H7 (cell line): ENCODE measurements at places on chromosomes 7 and 10.

- DNase-seq, result no peak
Observed at GRCh38 chr10:92407305-92408016, 116.5 kb downstream of the MARCHF5 start.

DNA sequence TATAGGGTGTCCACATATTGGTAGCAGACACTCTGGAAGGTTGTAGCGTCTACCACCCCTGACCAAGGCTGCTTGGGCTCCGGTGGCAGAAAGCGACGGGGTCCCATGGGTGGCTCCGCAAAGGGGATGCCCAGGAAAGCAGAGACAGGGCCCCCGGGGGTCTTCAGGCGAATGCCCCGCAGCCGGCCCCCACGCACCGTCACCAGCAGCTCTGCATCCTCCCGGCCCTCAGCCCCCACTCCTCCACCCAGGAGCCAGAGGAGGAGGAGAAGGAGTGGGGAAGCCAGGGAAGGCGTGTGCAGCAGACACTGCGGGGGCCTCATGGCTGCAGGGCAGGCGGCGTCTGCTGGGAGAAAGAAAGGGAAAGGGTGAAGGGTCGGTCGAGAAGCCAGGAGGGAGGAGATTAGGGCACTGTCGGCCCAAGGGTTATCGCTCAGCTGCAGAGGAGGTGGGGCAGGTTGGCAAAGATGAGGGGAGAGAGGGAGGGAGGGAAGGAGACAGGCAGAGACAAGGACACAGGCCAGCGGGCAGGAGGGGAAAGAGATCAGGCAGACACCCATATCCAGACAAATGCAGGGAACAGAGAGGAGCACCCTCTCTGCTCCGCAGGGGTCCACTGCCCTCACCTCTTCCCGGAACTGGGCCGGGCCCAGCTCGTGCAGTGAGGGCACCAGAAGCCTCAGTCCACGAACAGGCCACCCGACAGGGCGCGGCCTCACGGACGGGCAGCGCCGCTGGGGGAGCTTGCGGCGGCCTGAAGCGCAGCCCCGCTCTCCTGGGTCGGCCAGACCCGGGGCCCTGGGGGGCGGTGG, 1.6 kb downstream of the ACHE start:
- peak; percentile 59 for DNase-seq

DNA sequence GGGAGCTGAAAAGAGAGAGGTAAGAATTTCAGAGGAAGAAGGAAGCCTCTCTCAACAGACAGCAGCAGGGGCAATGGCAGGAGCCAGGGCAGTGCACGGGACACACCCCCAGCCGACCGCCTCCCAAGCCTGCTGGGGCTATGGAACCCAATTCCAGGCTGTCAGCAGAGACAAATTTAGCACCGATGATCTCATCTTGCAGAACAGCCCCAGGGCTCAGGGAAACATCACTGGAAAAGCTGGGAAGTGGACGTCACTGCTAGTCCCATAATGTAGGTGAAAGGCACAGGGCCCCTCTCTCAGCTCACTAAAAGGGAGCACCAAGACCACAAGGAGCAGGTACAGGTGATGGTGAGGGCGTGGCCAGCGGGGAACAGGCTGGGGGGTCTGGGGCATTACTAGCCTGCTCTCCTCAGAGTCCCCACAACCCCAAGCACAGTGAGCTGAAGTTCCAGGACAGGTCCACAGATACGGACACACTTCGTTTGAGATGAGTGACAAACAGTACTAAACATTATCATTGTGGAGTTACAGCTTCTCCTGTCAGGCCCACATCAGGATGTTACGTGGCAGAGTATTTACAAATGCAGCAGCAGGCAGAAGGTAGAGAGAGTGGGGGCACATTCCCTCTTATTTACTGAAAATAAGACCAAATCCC, 103.7 kb downstream of the PLXNA4 start:
- DNase-seq, result no peak

GRCh38 chr7:81007051-81007450, 88.2 kb upstream of the SEMA3C start:
- DNase-seq, result no peak

DNA sequence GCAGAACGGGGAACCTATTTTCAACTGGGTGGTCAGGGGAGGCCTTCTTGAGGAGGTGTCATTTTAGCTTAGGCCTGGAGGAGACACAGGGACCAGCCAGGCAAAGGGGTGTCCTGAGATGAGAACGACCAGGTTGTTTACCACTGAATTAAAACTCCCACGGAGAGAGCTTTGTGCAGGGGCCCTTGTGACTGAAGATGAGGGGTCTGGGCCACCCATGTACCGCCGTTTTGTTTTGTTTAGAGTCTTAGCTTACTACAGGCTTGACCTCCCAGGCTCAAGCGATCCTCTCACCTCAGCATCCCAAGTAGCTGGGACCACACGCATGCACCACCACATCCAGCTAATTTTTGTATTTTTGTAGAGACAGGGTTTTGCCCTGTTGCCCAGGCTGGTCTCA, 80.4 kb downstream of the FAM171A1 start:
- no peak for DNase-seq

DNA sequence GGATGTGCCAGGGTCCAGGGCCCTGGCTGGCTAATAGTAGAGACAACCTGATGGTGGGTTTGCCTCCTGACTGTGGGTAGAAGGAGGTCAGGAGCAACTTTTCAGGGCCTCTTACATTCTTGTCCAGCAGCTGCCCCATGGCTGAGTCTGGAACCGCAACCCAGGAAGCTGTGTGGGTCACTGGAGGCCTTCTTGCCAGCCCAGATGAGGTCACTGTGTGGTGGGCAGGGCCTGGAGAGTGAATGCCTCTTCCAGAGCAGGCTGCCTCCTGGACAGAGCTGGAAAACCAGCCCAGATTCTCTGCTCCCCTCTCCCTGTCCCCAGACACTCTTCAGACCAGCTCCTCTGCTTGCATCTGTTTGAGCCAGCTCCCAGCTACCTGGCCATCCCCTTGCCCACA, 43.5 kb upstream of the LEP start:
- no peak for DNase-seq

- no peak for DNase-seq
Observed at GRCh38 chr7:134546955-134547354, 2.0 kb upstream of the AKR1B15 start.

DNA sequence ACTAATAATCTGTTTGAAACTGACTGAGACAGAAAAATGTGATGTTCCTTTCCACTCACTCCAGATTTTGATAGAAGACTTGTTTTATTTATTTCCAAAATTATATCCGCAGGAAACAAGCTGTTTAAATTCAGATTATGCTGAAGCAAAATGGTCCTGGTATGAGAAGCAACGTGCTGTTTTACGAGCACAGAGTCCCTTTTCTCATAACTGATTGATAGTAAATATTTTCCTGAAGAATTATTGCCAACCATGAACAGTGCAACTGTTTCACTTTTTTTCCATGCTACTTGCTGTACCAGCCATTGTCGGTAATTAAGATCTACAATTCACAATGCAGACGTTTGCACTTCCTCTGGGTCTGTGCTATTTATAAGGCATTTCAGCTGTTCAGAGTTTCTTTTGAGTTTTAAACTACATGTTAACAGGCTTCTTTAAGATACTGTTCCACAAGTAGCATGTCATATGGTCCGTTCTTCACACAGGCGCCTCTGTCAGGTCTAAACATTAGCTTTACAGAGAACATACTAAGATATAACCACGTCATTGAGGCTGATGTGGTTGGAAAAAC, 103.8 kb downstream of the POLL start:
- DNase-seq, result no peak

DNA sequence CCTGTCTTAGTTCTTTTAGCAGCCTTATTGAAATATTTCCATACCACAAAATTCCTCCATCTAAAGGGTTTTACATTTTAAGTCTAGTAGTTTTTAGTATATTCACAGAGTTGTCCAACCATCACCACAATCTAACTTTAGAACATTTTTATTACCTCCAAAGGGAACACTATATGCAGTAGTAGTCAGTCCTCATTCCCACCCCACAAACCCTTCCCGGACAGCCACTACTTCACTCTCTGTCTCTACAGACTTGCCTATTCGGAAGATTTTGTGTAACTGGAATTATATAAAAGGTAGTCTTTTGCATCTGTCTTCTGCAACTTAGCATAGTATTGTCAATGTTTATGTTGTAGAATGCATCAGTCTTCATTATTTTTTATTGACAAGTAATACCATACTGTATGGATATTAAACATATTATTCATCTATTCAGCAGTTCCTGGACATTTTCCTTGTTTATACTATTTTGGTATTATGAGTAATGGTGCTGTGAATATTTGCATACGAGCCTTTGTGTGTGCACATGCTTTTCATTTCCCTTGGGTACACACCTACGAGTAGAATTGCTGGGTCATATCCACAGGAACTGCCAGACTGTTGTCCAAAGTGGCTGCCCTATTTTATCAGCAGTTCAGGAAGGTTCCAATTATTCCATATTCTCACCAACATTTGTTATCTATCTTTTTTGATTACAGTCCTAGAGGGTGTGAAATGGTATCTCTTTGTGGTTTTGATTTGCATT, 60.9 kb upstream of the LANCL2 start:
- no peak for DNase-seq

DNA sequence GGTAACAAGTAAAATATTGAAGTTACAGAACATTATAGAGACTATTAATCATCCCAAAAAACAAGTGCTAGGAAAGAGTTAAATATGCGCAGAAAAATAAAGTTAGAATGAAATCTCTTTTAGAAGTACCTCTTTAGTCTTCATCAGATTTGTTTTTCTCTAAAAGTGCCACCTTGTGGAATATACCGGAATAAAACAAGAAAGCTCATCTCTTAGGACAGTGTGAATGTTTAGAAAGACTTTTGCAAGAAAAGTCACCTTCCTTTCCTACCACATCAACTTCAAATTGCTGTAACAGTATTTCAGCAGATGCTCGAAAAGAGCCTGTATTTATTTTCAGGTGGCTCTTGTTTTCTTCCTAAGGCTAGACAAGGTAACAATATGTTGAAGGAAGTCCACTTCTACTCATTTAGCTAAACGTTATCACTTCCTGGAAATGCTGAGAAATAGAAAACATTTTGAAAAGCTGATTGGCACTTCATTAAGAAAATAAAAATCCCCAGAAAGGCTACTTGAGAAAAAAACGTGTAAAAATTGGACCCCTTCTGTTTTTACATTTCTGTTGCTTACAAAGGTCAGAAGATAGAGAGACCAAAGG, 19.8 kb upstream of the FAM133B start:
- no peak for DNase-seq

GRCh38 chr7:157035302-157035701, 24.8 kb upstream of the MNX1 start:
- DNase-seq, result no peak

GRCh38 chr10:22503315-22504088, 158.2 kb downstream of the SPAG6 start:
- DNase-seq, result no peak

- DNase-seq, result peak; percentile 8
Observed at GRCh38 chr7:30927559-30927958, 15.9 kb downstream of the AQP1 start.

- DNase-seq, result no peak
Observed at GRCh38 chr10:109892117-109892516, 31.2 kb downstream of the XPNPEP1 start.

DNA sequence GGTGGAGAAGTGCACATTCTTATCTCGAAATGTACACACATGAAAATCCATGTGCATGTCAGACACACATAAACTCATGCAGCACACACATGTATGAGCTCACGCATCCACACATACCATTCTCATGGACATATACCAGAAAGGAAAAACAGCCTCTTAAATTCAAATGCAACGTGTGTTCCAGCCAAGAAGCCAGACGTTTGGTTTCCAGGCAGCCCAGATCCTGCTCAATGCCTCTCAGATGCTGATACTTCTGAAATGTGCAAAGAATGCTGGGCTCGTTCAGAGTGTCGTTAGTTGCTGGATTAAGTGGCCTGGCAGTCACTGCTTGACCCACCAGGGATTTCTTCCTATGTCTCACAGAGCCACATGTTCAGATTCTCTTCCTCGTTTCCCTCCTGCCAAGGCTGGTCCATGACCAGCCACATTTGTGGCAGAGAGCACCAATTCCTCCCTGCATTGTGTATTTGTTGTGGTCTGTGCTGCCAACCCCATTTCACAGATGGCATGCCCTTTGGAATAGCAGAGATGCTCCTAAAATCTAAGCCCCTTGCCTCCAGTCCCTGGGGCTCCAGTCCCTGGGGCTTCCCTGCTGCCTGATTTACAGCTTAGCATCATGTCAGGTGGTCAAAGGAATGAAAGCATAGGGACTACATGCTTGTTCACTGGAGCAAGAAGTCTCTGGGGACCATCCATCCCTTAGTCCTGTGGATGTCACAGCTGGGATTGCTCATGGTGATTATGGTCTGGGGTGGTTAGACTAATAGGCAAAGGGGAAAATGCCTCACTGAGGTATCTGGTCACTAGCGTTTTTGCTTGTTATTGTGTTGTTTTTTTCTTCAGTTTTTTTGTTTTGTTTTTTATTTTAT, 426.6 kb downstream of the PLXNA4 start:
- DNase-seq, result no peak

DNA sequence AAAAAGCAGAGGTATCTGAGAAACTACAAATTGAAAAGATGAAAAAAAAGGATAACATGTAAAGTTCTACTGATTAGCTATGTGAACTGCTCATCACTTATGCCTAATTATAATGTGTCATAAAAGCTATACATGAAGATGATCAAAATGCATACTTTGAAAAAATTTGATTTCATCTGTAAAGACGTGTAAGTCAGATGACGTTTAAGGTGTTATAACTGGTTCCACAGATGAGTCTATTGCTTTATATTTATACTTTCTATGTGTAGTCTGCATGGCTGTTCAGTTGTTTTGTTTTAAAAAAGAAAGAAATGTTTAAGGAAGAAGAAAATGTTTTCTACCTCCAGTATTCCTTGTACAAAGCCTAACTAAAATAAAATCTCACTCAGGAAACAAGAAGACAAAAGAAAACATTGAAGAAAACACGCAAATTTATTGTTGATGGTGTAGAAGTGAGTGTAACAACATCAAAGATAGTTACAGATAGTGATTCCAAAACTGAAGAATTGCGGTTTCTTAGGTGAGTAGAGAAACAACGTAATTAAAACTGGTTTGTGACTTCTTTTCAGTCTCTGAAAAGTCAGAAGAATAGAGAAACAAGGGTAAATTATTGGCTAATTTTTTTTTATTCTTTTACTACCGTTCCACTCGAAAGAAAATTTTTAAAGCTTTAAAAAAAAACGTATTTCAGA, 38.4 kb downstream of the SLK start:
- DNase-seq, result no peak

DNA sequence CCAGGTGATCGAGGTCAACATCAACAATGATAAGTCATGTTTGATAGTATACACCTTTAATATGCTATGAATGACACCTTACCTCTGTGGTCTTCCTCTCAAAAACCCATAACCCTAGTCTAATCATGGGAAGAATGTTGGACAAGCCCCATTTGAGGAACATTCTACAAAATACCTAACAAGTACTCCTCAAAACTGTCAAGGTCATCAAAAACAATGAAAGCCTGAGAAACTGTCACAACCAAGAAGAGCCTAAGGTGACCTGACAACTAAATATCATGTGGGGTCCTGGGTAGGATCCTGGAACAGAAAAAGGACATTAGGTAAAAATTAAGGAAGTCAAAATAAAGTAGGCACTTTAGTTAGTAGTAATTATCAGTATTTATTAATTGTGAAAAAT, 5.9 kb upstream of the NUDCD3 start:
- no peak for DNase-seq

- DNase-seq, result no peak
Observed at GRCh38 chr7:33155811-33156210, 26.4 kb downstream of the BBS9 start.

GRCh38 chr7:151838861-151839381, 38.0 kb downstream of the PRKAG2 start:
- no peak for DNase-seq

- no peak for DNase-seq
Observed at GRCh38 chr10:79324032-79324695, 23.1 kb upstream of the PPIF start.

GRCh38 chr10:129863201-129863663, 100.8 kb downstream of the EBF3 start:
- DNase-seq, result peak; percentile 89
